Spinal cord (tissue), 10 donors: ENCODE measurements at places on chromosomes 16 and 17.

GRCh38 chr16:1580956-1581355, 30.9 kb downstream of the IFT140 start:
- no peak overlapping the region for H3K27ac ChIP-seq
- H3K4me3 ChIP-seq, result no peak overlapping the region
- H3K36me3 ChIP-seq, result peaks cover 67% of the 10 kb centered on the region
- no peak for DNase-seq
- no peaks in the 10 kb centered on the region for H3K4me1 ChIP-seq
- H3K27me3 ChIP-seq, result no peaks in the 10 kb centered on the region

DNA sequence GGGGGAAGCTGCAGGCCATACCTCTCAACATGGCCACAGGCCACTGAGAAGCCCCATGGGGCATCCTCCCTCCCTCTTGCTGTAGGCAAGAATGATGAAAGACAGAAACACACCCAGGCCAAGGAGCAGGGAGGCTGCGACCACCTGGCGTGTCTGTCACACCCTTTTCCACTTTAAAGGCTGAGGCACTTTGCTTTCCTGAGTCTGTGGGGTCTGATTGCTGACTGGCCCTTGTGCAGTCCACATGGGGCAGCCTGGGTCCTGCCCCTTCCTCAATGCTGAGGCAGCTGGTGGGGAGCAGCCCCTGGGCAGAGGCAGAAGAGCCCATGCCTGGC, 8.7 kb downstream of the TMEM204 start:
- peaks cover 78% of the 10 kb centered on the region for H3K36me3 ChIP-seq
- H3K27me3 ChIP-seq, result no peaks in the 10 kb centered on the region
- H3K27ac ChIP-seq, result no peak overlapping the region
- no peak overlapping the region for H3K4me3 ChIP-seq

DNA sequence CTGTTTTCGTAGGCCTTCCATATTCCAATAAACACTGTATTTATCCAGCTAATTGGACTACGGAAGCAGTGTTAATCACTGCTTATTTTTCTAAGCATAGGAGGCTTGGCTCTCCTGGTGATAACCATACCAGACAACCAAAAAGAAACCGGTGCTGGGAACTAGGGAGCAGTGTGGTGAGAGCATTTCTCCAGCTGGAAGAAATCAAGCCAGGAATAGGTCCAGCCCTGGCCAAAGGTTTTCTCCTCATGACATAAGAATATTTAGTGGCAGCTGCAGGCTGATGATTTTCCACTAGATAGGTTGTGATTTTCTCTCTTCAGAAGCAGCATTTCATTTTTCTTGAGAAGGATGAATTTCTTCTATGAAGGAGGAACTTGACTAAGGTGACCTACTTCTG, 141.5 kb downstream of the TRIM37 start:
- H3K27ac ChIP-seq, result no peak overlapping the region
- H3K4me1 ChIP-seq, result no peaks in the 10 kb centered on the region
- H3K27me3 ChIP-seq, result no peaks in the 10 kb centered on the region
- no peak for DNase-seq

DNA sequence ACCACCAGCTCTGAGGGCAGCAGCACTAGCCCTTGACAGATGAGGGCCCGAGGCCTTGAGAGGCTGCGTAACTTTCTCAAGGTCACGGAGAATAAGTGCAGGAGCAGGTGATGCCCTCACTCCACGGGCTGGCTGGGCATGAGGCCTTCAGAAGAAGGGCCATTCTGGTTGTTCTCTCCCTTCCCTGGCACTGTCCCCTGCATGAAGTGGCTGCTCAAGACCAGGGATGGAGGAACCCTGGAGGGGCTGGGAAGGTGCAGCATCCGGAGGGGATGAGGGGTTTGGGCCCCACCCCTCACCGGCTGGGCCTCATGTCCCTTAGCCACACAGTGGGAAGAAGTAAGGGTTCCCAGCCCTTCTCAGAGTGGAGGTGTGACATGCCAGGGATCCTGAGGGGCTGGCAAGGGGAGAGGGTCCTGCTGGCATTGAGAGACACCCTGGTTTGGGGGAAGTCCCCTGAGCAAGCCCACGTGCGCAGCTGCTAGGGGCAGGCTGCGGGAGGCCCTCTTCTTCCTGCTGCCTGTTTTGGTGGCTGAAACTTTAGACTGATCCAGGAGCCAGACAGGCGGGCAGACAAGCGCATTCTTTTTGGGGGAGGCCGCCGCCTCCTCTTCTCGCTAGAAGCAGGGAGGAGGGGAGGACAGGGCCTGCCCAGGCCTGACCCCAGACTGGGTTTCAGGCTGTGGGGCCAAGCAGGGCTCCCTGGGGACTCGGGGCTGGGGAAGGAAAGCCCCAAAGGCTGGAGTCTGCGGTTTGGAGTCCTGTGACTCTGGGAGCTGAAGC, 74.0 kb downstream of the N4BP1 start:
- H3K36me3 ChIP-seq, result peaks cover 53% of the 10 kb centered on the region
- DNase-seq, result no peak
- no peak overlapping the region for H3K27ac ChIP-seq
- peaks cover 38% of the 10 kb centered on the region for H3K4me1 ChIP-seq

- no peak for DNase-seq
- peaks cover 25% of the 10 kb centered on the region for H3K36me3 ChIP-seq
- H3K27me3 ChIP-seq, result no peaks in the 10 kb centered on the region
- peaks cover 21% of the 10 kb centered on the region for H3K4me1 ChIP-seq
These were observed 11.0 kb downstream of the UBALD1 start for GRCh38 chr16:4603624-4604170.

DNA sequence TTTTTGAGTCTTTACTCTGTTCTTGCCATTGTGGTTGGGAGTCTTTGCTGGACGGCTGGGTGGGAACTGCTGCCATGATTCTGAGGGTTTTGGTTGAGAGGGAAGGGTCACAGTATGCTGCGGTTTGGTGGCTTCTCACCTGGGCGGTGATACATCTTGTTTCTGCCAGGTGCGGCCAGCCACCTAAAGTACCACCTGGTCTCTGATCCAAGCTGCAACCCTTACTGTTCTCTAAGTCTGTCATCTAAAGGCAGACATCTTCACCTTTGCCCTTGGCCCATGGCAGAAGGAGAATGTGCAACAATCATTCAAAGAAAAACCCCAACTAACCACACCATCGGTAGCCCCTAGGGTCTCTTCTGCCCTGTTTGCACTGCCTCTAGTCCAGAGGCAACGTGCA, 19.6 kb upstream of the MPO start:
- no peak for DNase-seq
- H3K36me3 ChIP-seq, result peaks cover 35% of the 10 kb centered on the region
- no peaks in the 10 kb centered on the region for H3K27me3 ChIP-seq
- no peak overlapping the region for H3K27ac ChIP-seq
- H3K4me3 ChIP-seq, result no peak overlapping the region
- peaks cover 15% of the 10 kb centered on the region for H3K4me1 ChIP-seq

DNA sequence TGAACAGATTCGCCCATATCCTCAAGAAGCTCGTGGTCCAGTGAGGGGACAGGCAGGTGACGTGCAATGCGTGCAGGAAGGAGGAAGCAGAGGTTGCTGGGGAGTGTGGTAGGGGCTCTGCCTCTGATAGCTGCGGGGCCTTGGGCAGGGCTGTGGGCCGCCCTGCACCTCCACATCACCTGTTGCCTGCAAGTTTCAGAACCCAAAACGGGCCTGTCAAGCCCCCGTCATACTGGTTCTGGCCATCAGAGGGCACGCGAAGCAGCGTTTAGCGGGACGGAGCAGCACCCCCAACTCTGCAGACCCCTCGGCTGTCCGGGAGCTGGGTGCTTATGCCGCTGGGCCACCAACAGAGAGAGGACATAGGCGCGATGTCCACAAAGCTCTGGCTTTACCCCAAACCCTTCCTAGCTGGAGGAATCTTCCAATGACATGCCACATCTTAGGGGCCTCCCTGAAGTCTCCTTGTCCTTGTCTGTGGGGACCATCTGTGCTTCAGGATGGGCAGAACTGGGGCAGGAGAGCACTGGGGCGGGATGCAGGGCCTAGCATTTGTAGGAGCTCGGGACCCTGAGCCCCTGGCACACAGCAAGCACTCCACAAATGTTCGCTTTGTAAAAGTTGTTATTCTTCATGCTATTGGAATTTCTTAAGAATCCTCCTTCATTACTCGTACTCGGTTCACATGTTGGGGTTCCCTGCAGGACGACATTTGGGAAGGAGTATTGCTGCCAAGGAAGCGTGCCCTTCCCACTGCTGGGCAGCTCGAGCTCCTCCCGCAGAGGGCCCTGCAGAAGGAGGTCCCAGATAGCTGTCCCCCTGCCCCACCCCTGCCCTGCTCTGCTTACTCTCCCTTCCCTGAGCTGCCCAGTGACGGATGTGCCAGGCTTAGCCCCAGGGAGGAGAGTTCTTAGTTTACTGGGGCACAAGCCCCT, 64.3 kb downstream of the CNGB1 start:
- no peak overlapping the region for H3K4me3 ChIP-seq
- DNase-seq, result no peak
- H3K27me3 ChIP-seq, result peaks cover 4% of the 10 kb centered on the region
- peaks cover 9% of the 10 kb centered on the region for H3K4me1 ChIP-seq

DNA sequence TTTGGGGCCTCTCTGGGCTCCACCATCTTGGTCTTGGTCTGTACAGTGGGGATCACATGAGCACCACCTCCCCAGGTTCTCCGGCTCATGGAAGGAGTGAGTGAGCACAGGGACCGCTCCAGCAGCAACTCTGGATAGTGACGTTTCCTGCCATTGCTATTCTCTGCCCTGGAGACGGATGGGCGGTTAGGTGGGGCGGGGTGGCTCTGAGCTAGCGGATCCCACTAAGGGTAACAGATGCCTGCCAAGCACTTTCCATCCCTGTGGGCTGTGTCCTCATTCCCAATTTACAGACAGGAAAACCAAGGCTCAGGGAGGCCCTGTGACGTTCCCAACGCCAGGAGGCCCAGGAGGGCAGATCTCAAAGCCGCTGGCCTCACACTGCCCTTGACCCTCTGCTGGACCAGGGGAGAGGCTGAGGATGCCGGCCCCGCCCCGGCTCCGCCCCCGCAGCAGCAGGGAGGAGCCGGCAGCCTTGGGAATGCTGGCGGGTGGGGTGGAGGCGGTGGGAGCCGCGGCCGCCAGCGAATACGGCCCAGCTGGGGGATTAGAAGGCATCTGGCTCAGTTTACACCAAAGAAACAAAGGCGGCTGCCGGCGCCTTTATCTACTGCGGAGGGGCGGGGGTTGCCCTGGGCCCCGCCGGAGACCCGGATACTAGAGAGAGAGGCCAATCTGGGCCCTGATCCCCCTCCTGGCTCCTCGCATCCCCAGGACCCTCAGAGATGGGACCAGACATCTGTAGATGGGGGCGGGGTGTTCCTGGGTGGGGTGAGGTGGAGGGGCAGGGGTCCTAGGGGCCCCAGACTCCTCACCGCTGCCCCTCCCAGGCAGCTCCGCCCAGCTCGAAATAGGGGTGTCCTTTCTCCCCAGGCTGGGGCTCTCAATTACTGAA, 122.3 kb upstream of the CIBAR2 start:
- no peak overlapping the region for H3K4me3 ChIP-seq
- DNase-seq, result no peak
- H3K27me3 ChIP-seq, result no peaks in the 10 kb centered on the region
- H3K4me1 ChIP-seq, result peaks cover 65% of the 10 kb centered on the region

DNA sequence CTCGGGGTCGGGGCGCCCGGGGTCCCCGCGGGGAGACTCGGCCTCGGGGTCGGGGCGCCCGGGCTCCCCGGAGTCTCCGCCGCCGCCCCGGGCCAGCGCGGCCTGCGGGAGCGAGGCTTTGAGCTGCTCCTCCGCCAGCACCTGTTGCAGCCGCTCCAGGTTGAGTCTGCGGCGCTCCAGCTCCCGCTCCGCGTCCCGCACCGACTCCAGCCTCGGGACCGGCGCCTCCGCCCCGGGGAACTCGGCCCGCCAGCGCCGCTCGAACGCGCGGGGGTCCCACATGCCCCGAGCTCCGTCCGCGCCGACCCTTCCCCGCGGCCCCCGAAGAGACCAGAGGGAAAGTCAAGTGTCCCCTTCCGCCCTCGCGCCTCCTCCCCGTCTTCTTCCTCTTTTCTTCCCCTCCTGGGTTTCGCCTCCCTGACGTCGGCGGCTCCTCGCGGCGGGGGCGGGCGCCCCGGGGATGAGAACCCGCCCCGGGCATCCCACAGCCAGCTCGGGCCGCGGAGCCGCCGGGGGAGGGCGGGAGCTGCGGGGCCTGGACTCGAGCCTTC, 40.8 kb upstream of the BHLHA9 start:
- DNase-seq, result no peak
- H3K36me3 ChIP-seq, result no peaks in the 10 kb centered on the region
- peaks cover 17% of the 10 kb centered on the region for H3K4me1 ChIP-seq
- peaks cover 46% of the 10 kb centered on the region for H3K27me3 ChIP-seq
- H3K4me3 ChIP-seq, result peak overlapping the region; percentile 12

- H3K36me3 ChIP-seq, result no peaks in the 10 kb centered on the region
- H3K4me1 ChIP-seq, result no peaks in the 10 kb centered on the region
- no peak overlapping the region for H3K4me3 ChIP-seq
- H3K27me3 ChIP-seq, result no peaks in the 10 kb centered on the region
- no peak overlapping the region for H3K27ac ChIP-seq
These were observed 2.8 kb upstream of the SMIM36 start for GRCh38 chr17:55513885-55514590.

GRCh38 chr16:52494145-52494544, 52.8 kb downstream of the TOX3 start:
- no peak for DNase-seq
- no peaks in the 10 kb centered on the region for H3K27me3 ChIP-seq
- H3K4me3 ChIP-seq, result no peak overlapping the region
- no peak overlapping the region for H3K27ac ChIP-seq
- H3K36me3 ChIP-seq, result no peaks in the 10 kb centered on the region

GRCh38 chr17:59876107-59876506, 16.6 kb downstream of the TUBD1 start:
- no peak overlapping the region for H3K27ac ChIP-seq
- no peaks in the 10 kb centered on the region for H3K4me1 ChIP-seq
- no peaks in the 10 kb centered on the region for H3K27me3 ChIP-seq
- H3K4me3 ChIP-seq, result no peak overlapping the region
- peaks cover 55% of the 10 kb centered on the region for H3K36me3 ChIP-seq

GRCh38 chr17:7413346-7413985, 5.8 kb downstream of the NLGN2 start:
- H3K27me3 ChIP-seq, result no peaks in the 10 kb centered on the region
- no peak overlapping the region for H3K4me3 ChIP-seq
- no peak overlapping the region for H3K27ac ChIP-seq
- no peak for DNase-seq
- peaks cover 90% of the 10 kb centered on the region for H3K36me3 ChIP-seq
- H3K4me1 ChIP-seq, result peaks cover 14% of the 10 kb centered on the region

DNA sequence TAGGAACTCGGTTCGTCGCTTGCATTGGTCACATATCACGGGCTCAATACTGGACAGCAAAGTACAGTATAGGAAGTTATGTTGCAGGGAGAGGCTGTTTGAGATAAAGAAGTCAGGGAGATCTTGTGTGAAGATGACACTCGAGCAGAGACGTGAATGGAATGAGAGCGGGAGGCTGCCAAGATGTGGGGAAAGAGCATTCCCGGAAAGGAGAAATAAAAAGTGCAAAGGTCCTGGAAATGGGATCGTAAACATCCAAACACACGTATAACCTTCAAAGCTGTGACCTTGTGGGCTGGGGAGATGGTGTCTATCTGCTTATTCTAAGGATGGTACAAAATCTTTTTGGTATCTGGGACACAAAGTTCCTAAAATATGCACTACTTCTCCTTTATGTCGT, 43.0 kb upstream of the MYOCD start:
- H3K27ac ChIP-seq, result no peak overlapping the region
- no peak for DNase-seq
- no peaks in the 10 kb centered on the region for H3K36me3 ChIP-seq
